Activated CD4-positive, alpha-beta memory T cell treated with anti-CD3 and anti-CD28 coated beads, Interleukin-2, amount 10 ng/mL, durations not matched to agents 7 days and 5 days (primary cell): ENCODE measurements at places on chromosomes 16 and 17. TPM values are rescaled to one million over a fixed set of nuclear protein-coding genes. Genes with fewer than 3 reads are reported as not detected.

Gene SGCA
- total RNA-seq = 0.30 TPM

Gene GAS2L2
- not detected for total RNA-seq

Gene APOH
- total RNA-seq = not detected

GRCh38 chr17:4232168-4232813 lies 31.5 kb downstream of the ANKFY1 start:
- peaks cover 34% of the 10 kb centered on the region for H3K36me3 ChIP-seq
- H3K4me1 ChIP-seq = peaks cover 13% of the 10 kb centered on the region
- no peak for DNase-seq
- H3K27ac ChIP-seq = no peak overlapping the region
- H3K27me3 ChIP-seq = no peaks in the 10 kb centered on the region
- no peak overlapping the region for H3K4me3 ChIP-seq

DNA sequence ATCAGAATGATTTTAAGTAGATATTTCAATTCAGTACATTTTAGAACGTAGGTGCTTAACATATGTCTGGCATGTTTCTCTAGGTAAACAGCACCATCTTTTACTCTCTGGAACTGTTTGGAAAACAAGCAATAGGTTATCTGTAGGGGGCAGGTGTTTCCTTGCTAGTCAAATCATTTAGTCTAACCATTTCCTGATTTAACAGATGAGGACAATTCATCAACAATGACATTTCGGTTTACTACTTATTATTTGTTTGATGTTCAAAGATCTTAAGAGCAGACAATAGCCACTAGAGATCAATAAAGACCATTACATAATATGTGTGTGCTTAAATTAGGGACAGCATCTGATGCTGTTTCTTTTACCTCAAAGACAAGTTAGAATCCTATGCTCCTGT lies 173.1 kb downstream of the CEP112 start:
- DNase-seq = no peak
- H3K4me3 ChIP-seq = no peak overlapping the region
- peaks cover 9% of the 10 kb centered on the region for H3K36me3 ChIP-seq
- H3K27ac ChIP-seq = no peak overlapping the region
- peaks cover 5% of the 10 kb centered on the region for H3K27me3 ChIP-seq

- H3K4me3 ChIP-seq = no peak overlapping the region
- DNase-seq = no peak
- H3K4me1 ChIP-seq = no peaks in the 10 kb centered on the region
Observed at GRCh38 chr17:75473246-75473645, 16.8 kb downstream of the TMEM94 start.

DNA sequence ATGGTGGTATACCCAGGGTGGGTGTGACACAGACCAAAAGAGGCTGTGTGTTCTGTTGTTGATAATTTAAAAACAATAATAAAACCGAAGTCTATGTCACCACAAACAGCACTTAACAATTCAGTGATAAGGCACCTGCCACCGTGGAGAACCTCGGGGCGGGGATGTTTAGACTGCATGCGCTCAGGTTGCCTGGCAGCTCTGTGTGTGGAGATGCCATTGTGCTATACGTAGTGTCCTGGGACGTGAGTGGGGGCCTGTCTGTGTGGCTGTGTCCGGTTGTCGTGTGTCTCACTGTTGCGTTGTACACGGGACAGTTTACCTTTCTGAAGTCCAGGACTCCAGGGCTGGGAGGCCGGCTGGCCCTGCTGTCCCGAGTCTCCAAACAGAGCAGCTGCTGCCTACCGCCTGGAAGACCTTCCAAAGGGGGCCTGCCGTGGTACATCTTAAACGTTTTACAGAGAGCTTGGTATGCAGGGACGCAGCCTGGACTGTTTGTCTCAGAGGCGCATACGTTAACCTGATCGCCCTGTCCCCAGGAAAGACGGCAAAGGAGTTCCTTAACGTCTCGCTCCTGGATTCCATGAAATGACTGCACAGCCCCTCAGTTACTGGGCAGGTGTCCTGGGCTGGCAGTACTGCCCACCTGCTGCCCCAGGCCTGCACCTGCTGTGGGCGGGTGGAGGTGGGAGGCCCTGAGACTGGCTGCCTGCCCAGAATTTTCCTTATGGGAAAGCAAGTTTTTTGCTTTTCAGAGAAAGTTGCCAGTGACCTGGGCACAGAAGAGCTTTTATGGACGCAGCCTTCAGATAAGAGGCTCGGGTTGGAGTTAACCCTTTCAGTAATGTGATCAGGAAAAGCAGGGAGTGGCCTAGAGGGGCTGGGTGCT lies 19.0 kb downstream of the SPIRE2 start:
- H3K27ac ChIP-seq = no peak overlapping the region
- no peaks in the 10 kb centered on the region for H3K36me3 ChIP-seq
- H3K4me3 ChIP-seq = no peak overlapping the region
- no peak for DNase-seq
- peaks cover 10% of the 10 kb centered on the region for H3K27me3 ChIP-seq

DNA sequence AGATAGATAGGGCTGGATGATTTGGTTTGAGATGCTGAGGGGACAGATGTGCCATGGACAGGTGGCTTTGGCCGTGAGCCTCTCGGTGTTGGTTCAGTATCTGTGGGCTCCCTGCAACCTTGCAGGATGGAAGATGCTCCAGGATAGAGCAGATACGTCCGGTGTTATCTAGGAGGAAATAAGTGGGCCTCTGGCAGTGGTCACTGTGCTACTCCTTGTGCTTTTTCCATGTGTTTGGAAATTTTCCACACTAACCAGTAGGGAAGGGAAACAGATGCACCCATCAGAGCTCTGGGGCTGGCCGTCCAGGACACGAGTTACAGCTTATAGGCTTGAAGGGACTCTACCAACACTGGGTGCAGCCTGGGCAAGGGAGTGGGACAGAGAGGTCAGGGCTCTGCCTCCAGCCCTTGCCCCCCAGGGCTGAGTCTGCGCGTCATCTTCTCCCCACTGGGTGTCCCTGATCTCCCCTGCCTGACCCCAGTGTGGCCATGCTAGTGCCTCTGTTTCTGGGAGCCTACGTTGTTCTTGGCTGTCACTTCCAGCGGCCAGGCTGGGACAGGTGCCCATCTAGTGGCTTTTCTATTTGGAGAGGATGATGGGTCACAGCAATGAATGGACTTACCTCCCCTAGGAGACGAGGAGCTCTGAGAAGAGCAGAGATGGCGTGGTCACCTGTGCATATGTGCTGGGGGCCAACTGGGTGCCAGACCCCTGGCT lies 166.9 kb downstream of the SEC14L1 start:
- H3K27me3 ChIP-seq = no peaks in the 10 kb centered on the region
- no peaks in the 10 kb centered on the region for H3K4me1 ChIP-seq
- H3K36me3 ChIP-seq = no peaks in the 10 kb centered on the region
- DNase-seq = no peak
- H3K27ac ChIP-seq = no peak overlapping the region
